GM23248 (cell line): ENCODE measurements at places on chromosomes 12 and 14. TPM values are rescaled to one million over a fixed set of nuclear protein-coding genes. Genes with fewer than 3 reads are reported as not detected.

- DNase-seq, result no peak
These were observed 18.7 kb downstream of the NOS1 start for GRCh38 chr12:117342682-117343081.

- no peak for DNase-seq
These were observed 115.4 kb upstream of the BTG1 start for GRCh38 chr12:92261071-92261470.

DNA sequence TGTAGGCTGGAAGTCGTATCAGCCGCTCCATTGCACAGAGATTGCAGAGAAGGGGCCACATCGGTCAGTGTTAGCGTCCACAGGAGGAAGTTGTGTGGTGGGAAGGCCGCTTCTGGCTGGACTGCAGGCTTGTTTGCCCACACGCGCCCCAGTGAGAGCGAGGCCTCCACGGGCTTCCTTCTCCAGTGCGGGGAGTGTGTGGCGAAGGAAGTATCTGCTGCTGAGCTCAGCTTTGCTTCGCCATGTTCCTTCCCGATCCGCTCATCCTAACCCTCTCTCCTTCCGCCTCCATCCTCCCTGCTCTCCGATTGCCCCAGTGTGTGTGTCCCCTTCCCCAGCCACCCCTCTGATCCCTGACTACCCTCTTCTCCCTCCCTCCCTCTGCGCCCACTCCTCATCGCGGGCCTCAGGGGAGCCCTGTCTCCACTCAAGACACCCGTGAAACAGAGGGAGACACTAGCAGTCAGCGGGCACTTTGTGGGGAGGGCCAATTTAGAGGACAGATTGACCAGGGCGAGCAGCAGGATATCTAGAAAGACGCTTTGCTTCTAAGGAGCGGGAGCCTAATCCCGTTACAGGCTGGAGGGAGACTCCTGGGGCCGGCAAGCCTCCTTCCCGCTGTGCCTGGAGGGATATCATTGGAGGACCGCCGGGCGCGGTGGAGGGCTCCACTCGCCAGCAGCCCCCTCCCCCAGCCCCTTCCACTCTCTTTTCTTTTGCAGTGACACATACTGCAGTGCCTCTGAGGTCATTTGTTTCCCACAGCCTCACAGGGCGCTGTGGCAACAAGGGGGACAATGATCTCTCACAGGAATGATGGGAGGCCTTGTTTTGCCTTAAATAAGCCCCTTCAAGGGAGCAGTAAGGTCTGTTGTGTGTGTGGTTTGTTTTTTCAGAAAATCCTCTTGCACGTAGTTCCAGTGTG is 428.8 kb downstream of the ZFP36L1 start:
- peak; percentile 31 for DNase-seq

DNA sequence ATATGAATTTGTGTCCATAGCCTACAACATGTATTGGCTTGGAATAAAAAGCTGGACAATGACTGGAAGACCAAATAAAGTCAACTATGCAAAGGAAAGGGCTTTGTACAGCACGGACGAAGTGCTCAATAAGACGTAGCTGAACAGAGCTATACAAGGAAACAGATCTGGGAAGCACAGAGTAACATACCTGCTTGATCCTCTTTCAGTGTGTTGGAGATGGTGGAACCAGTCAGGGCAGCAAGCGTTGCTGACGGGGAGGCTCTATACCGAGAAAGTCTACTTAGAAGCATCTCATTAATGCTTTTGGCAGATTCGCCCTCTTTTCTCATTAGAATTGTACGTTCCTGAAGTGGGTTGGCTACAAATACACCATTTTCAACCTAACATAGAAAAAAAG is 99.3 kb downstream of the HECTD4 start:
- DNase-seq, result no peak

GRCh38 chr14:95359994-95360826 is 40.5 kb upstream of the CLMN start:
- no peak for DNase-seq

DNA sequence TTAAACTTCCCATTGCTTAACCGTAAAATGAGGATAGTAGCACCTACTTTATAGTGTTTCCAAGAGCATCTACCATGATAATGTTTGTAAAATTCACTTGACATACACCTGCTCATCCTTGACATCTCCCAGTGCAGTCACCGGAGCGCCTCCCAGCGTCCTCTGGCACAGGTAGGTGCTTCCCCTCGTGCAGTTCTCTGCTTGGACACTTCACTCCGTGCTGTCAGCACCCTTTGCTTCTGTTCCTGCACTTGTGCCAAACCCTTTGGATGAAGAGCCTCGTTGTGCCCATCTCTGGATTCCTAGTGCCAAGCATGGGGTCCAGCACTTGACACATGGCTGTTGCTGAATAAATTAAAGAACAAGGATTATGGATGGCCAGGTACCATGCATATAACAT is 28.3 kb downstream of the ETV6 start:
- DNase-seq, result no peak

DNA sequence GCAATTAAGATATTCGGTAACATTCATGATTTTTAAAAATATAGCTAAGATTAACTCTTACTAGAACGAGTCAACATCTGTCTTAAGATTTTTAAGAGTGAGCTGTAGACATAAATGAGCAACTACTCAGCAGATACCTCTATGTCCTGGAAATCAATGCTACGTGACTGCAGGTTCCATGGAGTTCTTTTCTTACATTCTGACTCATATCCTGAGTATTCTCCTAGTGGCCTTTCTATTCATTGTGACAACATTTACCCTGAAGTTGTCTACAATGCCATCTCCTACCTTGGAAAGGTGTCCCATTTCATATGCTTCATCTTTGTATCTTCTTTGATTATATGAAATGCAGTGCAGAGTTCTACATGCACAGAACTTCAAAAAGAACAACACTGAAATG is 59.9 kb downstream of the PKP2 start:
- DNase-seq, result no peak

DNA sequence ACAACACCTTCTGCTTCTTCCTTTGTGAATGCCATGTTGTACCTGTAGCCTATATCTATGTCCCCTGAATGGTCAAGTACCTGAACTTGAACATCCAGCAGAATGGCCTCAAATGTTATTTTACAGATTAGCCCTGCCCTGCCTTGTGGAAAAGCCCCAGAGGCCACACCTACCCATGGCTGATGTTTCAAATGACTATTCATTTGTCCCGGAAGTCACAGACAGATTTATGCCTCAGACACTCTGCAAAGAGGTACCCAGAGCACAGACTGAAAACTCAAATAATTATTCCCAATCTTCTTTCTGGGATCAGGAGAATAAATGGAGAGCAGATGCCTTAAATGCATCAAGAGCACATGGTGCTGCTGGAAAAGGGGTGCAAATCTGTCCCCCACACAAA is 13.0 kb upstream of the DPF3 start:
- DNase-seq, result peak; percentile 41

DNA sequence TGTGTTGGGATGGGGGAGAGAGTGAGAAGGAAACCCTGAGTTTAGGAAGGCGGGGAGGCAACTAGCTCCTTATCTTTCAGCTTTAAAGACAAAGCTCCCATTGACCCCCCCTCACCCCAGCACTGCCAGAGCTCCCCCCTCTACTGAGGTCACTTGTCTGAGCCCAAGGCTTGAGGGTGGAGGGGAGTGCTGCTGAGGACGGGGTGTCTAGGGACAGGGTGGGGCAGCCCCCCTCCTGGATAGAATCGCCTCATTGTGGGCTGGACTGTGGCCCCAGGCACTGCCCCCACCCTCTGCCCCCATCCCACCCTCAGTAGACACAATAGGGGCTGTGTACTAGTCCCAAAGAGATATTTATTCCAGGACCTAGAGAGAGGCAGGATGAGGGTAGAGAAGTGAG is 3.0 kb downstream of the ERBB3 start:
- no peak for DNase-seq

DNA sequence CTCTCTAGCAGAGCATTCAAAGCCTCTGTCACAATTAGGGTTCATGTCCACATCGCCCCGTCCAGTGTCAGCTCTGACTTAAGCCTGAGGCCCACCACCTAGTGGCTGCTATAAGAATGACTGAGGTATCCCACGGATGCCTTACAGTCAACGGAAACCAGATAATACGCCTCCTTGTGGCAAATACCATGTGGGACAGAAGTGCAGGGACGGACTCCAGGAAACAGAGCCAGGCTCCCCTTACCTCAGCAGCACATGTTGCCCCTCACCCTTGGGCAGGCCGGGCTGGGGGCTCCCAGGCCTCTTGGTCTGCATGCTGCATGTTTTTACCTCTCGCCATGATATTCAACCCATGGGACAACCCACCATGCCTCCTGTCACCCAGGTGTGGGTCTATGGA is 86.3 kb downstream of the VWF start:
- peak; percentile 78 for DNase-seq

GRCh38 chr12:55737581-55738122 is 5.3 kb upstream of the GDF11 start:
- peak; percentile 34 for DNase-seq

DNA sequence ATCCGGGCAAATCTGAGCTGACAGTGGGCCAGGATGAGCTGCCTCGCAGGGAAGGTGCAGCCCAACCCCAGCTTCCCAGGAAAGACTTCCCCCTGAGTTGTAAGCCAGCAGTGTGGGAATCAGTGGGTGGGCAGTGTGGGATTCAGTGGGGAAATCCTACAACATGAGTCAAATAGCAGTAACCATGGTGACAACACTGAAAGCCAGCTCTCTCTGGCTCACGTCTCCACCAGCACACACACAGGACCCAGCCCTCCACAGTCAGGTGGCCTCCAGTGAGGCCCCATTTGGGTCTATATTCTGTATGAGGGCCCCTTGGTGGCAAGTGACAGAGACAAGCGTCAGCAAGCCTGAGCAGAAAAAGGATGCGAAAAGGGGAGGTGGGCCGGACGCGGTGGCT is 6.0 kb upstream of the LGALS3 start:
- DNase-seq, result peak; percentile 94

DNA sequence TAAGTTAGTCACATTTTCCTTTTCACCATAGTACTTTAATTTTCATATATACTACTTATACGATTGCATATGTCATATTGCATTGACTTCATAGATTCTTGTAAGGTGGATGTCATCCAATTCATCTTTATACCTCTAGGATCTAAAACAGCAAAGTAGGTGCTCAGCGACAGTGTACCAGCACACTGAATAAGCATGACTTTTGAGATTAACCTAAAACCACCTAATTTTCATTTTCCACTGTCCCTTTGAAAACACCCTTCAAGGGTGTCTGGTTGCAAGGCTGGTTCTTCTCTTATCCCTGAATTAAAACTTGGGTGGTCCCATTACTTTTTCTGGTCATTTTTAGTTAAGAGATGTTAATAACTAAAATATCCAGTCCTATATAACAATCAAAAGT is 4.4 kb downstream of the GPR19 start:
- no peak for DNase-seq

DNA sequence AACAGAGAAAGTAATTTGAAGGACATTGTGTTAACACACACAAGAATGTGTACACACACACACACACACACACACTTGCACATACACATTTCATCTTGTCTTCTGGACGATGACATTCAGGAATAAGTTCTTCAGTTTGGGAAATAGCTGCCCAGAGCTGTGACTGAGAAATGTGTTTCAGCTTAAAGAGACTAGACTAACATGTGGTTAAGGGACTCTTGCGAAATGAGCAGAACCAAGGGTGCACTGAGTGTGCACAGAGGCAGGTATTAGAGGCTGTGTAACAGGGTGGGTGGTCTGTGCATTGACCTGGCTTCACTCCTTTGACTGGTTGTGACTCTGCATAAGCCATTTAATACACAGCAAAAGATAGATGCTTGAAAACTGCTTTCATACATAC is 29.4 kb upstream of the KCNA5 start:
- peak; percentile 45 for DNase-seq

- peak; percentile 85 for DNase-seq
These were observed 44.0 kb downstream of the RBMS2 start for GRCh38 chr12:56565510-56566101.

- DNase-seq, result peak; percentile 49
These were observed 1.6 kb upstream of the INF2 start for GRCh38 chr14:104687601-104688504.

GRCh38 chr12:121673013-121673511 is 3.6 kb upstream of the MORN3 start:
- peak; percentile 34 for DNase-seq

- DNase-seq, result no peak
These were observed 21.9 kb upstream of the HIP1R start for GRCh38 chr12:122813310-122813713.

DNA sequence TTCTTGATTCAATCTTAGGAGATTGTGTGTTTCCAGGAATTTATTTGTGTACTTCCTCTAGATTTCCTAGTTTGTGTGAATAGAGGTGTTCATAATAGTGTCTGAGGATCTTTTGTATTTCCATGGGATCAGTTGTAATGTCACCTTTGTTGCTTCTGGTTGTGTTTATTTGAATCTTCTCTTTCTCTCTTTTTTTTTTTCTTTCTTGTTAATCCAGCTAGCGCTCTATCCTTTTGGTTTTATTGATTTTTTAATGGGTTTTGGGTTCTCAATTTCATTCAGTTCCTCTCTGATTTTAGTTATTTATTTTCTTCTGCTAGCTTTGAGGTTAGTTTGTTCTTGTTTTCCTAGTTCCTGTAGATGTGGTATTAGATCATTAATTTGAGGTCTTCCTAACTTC is 242.5 kb downstream of the SEC23A start:
- DNase-seq, result no peak

DNA sequence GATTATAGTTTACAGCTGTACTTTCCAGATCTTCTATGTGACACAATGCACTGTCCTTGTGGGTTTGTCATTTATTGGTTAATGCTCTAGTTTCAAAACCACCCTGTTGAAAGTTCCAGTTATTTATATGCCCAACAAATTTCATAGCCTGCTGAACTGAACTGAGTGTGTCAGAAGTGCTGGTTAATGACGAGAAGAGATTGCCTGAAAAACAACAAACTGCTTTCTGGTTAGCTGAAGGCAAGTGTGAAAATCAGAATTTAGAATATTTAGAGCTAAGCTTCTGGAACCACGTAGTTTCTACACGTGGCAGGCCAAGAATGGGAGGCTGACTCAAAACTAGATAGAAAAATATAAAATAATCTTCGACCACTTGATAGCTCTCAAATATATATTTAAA is 19.1 kb upstream of the RIN3 start:
- no peak for DNase-seq

CLEC14A gene
- total RNA-seq, result 0.63 TPM in 1 of 2 replicates, not detected in the other

PROX2 gene
- total RNA-seq, result not detected in 2 replicates

G2E3 gene
- total RNA-seq, result 11.2 and 12.6 TPM in 2 replicates

TEX22 gene
- total RNA-seq, result 0.13 and 0.43 TPM in 2 replicates

KCNMB4 gene
- total RNA-seq, result 1.8 and 2.7 TPM in 2 replicates

CD163L1 gene
- total RNA-seq, result 0.43 TPM in 1 of 2 replicates, not detected in the other

TAS2R10 gene
- total RNA-seq, result not detected in 2 replicates

CRACR2A gene
- total RNA-seq, result 1.9 and 2.5 TPM in 2 replicates
